ENCODE measurements at places on chromosomes 3 and 15. TPM values are rescaled to one million over a fixed set of nuclear protein-coding genes. Genes with fewer than 3 reads are reported as not detected.

Gene GATA2
- total RNA-seq = 22.8 TPM

Gene GAP43
- total RNA-seq = 1.8 TPM

Gene SH2D7
- 2.3 TPM for total RNA-seq

Gene EFCC1
- total RNA-seq = 25.1 TPM

Gene PCSK6
- 15.0 TPM for total RNA-seq

Gene NPHP3
- 19.2 TPM for total RNA-seq

Gene FOXL2
- 0.14 TPM for total RNA-seq

Measured in mucosa of gallbladder (tissue), 1 donor.